ENCODE measurements at places on chromosomes 6 and 20.

GRCh38 chr20:37315452-37316110 lies 26.1 kb downstream of the MANBAL start:
- DNase-seq = no peak

- no peak for DNase-seq
These were observed 26.4 kb downstream of the RMND1 start for GRCh38 chr6:151425561-151425960.

GRCh38 chr20:5509803-5510202 lies 193.0 kb upstream of the PROKR2 start:
- DNase-seq = no peak

DNA sequence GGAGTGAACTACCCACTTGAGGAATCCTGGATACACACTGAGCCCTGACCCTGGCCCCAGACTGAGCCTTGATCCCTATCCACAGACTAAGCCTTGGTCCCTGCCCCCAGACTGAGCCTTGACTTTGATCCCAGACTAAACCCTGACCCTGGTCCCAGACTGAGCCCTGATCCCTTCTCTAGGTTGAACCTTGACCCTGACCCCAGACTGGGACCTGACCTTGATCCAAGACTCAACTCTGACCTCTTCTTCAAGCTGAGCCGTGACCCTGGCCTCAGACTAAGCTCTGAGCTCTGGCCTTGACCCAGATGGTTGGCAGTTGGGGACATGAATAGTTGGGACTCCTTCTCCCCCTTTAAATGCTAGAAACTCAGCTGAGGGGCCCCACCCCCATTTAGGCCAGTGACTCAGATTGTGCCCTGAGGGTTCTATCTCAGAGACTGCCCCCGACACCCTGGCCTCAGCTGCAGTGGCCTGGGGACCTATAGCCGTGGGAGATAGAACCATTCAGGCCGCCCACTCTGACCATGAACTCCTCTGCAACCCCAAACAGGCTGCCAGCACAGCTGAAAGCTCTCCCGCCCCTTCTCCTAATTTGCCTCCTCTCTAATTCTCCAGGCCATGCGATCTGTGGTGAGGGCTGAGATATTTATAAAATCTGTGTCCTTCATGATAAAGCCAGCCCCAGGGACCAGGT lies 84.7 kb downstream of the DLGAP4 start:
- no peak for DNase-seq

DNA sequence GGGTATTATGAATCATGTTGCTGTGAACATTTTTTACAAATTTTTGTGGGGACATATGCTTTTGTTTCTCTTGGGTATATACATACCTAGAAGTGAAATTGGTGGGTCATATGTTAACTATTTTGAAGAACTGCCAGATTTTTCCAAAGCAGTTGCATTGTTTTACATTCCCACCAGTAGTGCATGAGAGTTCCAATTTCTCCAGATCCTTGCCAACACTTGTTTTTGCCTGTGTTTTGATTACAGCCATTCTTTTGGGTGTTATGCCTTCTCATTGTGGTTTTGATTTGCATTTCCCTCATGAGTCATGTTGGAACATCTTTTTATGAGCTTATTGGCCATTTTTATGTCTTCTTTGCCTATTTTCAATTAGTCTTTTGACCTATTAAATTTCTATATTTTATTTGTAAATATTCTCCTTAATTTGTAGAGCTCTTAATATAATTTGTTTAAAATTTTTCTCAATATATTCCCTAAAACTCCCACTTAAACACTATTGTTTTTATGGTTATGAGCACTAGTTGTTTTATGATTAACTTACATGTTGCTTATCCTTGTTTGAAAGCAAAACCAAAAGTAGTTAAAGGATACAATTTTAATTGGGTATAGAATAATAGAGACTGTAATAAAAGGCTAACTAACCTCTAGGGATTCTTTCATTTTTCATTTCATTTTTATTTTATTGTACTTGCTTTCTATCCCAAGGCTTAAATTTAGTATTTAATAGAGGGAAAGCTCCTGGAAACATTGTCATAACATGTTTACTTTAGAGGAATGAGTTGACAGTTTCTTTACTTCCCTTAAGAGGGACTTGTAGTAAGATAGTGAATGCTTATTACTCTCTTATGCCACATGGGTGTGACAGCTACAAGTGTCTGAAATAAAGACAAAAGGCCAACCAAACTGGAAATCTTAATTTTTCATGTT lies 5.5 kb downstream of the UBR2 start:
- no peak for DNase-seq

DNA sequence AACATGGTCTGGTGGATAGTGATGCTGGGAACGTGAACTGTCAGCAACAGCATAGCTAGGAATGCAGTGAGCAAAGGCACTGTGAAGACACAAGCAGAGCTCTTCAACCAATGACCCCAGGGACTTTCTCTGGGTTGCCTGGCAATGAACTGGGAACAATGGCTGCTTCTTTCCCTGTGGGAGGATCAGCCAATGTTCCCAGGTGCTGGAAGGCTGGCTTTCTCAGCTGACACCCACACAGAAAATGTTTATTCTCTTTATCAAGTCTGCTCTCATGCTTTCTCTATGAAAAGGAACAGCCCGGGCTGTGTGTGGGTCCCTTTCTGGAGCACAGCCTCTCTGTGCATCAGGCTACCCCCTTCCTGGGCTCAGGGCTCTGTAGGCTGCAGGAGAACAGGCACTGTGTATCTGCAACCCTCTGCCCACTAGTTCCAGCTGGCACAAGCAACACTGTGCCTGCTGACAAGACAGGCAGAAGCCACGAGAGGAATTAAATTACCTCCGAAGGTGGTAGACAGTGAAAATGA lies 54.2 kb downstream of the HFE start:
- no peak for DNase-seq
